ENCODE measurements at places on chromosomes 5 and 9. TPM values are rescaled to one million over a fixed set of nuclear protein-coding genes. Genes with fewer than 3 reads are reported as not detected.

TOPORS gene
- total RNA-seq = 32.9 TPM

IFNA13 gene
- total RNA-seq = not detected

SLC34A1 gene
- total RNA-seq = not detected

PPP2R2B gene
- total RNA-seq = not detected

SLC31A2 gene
- 5.0 TPM for total RNA-seq

IL5 gene
- total RNA-seq = not detected

FRMPD1 gene
- total RNA-seq = not detected

PRRX2 gene
- total RNA-seq = not detected

GLRA1 gene
- not detected for total RNA-seq

OLFM1 gene
- total RNA-seq = 0.56 TPM

AFAP1L1 gene
- total RNA-seq = 118 TPM

CCNI2 gene
- not detected for total RNA-seq

DMRT3 gene
- not detected for total RNA-seq

CBY3 gene
- total RNA-seq = 0.18 TPM

PCDHB6 gene
- 0.09 TPM for total RNA-seq

UNC13B gene
- 42.8 TPM for total RNA-seq

PCDHA13 gene
- 0.09 TPM for total RNA-seq

GABRA1 gene
- not detected for total RNA-seq

DPH7 gene
- total RNA-seq = 22.5 TPM

ZSWIM6 gene
- 25.0 TPM for total RNA-seq

KCNIP1 gene
- not detected for total RNA-seq

SUSD3 gene
- 0.09 TPM for total RNA-seq

RANBP3L gene
- total RNA-seq = not detected

PCDHGB3 gene
- 3.1 TPM for total RNA-seq

RAI14 gene
- 182 TPM for total RNA-seq

SLC36A3 gene
- not detected for total RNA-seq

IFNK gene
- not detected for total RNA-seq

PCDHA9 gene
- 0.09 TPM for total RNA-seq

Data from endothelial cell of coronary artery (primary cell).